ENCODE measurements at places on chromosomes 4 and X.

- DNase-seq, result no peak
Measured at GRCh38 chr4:102633100-102633499, 127.7 kb downstream of the MANBA start.

DNA sequence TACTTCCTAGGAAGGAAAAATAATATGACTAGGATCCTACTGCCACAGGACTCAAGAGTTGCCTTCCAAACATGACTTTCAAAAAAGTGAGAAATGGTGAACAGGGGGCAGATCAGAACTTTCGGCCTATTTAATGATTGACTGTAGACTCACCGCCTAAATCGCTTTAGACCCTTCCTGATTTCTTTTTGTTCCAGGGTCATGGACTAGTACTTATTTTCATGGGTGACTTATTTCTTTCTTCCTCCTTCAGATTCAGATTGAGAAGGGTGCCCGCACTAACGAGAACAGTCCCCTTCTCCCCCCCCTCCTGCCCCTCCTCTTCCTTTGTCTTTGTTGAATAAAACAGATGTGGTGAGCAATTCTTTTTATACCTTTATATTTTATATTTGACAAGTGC is 48.0 kb upstream of the KLHL8 start:
- no peak for DNase-seq

DNA sequence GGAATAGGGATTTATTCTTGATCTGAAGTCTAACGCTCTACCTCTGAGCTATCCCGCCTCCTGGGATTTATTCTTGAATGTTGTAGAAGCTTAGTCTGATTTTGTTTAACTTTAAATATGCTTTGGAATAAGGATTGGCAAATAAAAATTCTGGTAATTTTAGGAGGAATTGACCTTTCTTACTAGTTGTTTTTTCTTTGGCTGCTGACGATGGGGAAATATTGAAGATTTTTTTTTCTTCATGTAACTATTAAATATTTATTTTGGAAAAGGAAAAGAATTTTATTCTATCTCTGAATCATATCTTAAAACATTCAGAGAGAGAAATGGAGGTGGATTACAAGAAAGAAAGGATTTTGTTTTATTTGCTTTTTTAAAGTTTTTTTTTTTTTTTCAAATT is 122.9 kb downstream of the PDLIM5 start:
- DNase-seq, result no peak

DNA sequence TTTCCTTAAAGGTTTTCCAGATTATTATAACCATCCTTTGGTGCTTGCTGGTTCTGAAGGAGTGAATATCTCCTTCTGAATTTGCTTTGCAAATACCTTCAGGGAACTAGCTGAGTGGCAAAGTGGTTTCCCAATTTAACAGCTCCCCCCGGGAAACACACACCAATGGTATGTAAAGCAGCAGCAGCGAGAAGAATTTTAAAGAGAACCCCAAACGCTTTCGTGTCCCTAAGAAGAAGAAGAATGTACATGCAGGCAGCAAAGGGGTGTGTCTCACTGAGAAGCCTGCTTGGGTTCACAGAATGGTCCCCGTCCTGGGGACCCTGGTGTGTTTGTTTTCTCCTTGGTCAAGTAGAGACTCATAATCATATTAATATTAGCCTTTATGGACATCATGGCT is 4.2 kb upstream of the AKAP17A start:
- no peak for DNase-seq

DNA sequence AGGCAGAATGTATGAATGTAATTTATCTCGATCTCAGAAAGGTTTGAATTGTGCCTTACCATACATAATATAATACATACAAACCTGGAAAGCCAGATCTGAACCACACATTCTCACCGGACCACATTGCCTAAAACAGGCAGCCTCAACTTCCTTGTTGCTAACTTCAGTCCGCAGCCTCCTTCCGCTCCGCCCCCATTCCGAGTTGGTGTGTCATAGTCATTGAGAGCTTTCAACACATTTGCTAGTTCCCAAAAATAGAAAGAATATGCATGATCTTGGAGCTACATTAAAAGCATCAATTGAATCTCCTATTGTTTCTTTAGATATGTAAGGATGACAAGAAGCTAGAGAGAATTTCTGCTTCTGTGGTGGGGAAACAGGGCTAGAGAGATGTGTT is 127.2 kb downstream of the ARHGEF9 start:
- peak; percentile 60 for DNase-seq

DNA sequence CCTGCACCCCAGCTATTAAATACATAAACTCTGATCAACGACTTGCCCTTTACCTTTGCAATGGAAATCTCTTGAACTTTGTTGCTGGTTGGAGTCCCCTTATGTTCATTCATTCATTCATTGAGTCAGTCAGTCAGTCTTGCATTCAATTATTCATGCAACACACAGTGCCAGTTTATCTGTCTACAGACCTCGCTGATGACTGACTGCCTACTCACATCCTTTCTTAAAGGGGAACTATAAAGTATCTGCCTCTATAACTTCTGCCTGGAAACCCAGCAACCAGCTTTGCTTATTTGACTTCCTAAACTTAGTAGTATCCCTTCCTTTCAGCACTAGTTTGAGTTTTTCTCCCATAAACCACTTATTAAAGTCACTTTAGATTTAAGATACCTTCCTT is 620.8 kb upstream of the ADGRL3 start:
- DNase-seq, result peak; percentile 2

DNA sequence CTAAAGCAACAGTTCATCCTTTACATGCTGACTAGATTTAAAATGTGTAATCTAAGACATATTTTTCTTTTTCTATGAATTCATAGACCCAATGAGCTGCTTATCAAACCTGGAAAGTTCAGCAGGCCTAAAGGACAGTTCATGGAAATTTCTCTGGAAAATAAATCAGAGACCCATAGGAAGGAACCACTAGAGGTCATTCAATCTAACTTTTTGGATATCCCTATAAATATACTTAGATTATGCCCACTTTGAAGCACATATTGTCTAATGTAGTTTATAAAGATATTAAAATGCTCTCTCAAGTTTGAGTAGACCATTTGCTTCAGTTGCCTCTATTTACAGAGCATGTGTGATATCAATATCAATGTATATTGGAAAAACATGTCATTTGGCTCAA is 473.0 kb downstream of the FAT4 start:
- DNase-seq, result no peak

DNA sequence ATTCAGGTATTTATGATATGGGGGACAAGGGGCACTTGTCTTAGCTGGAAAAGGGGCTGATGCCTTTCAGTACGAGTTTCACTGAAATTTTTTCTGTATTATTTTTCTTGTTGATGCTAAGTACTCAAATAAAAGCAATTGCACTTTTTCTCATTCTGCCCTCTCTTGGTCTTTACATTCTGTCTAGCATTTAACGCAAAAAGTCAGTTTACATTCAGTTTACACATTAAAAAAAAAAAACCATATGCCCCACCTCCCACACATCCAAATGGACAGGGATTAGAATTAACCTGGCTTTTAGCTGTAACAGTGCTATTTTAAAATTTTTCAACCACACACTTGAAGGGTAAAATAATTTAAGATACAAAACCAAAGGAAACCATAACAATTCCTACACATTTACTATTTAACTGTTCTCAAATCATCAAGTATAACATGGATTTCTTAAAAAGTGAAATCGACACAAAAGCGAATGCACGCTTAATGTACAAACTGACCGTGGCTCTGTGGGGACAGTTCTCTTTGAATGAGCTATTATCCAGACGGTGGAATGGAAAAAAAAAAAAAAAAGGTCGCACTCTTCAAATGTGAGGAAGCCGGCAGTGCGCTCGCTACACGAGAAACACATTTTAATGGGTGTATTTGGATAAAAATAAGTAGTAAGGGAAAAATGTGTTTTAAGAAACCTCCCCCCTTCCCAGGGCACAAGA is 1.4 kb downstream of the AMMECR1 start:
- DNase-seq, result no peak

DNA sequence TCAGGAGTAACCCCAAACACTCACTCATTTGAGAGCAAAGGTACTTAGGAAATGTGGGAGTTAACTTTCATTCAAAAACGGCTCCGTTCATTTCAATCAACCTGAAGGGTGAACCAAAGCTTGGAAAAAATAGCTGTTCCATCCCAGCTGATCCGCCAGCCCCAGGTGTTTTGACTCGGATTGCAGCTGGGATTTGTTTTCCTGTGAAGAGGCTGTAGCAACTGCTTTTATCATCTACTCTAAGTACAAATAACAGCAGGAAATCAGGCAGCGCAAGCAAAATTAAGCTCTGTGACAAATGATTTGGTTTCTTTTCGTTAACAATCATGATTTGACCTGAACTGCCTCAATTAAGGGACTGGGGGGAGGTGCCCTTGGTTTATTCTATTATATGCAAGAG is 154.7 kb downstream of the BEND2 start:
- DNase-seq, result no peak

Measured in AG08395 (cell line).